Type B pancreatic cell (in vitro differentiated cells): ENCODE measurements at places on chromosomes 5 and 9.

- no peak for DNase-seq
These were observed 8.1 kb upstream of the MOB3B start for GRCh38 chr9:27537756-27538155.

GRCh38 chr5:14730881-14731280, 66.4 kb downstream of the OTULIN start:
- no peak for DNase-seq

DNA sequence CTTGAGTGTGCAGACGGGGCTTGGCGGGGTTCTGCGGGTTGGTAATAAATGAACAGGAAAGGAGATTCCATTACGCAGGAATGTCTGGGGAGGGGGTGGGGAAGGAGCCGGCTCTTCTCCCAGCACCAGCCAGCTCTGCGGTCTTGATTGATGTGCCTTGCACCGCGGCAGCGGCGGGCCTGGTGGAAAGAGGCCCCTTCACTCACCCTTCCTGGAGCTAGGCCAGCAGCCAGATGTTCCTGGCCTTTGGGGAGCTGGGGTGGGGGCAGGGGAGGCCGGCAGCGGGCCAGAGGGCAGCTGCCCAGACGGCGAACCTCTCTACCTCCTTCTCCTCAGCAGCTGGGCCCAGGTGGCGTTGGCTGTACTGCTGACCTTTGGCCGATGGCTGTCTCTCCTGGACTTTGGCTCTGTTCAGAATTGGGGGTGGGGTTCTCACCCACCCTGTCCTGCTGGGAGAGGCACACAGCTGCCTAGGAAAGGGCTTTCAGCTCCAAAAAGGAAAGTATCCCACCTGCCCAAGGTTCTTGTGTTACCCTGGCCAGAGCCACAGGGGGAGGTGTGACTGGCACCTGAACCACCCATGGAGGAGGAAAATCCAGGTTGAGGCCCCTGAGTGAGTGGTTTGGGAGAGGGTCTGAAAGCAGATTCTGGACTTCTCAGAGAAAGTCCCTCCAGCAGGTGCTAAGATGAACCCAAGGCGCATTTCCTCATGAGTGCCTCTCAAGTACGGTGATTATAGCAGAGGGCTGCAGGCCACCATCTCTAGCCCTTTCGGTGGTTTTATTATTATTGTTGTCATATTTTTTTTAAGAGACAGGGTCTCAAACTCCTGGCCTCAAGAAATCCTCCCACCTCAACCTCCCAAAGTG, 58.0 kb upstream of the SYNPO start:
- no peak for DNase-seq

DNA sequence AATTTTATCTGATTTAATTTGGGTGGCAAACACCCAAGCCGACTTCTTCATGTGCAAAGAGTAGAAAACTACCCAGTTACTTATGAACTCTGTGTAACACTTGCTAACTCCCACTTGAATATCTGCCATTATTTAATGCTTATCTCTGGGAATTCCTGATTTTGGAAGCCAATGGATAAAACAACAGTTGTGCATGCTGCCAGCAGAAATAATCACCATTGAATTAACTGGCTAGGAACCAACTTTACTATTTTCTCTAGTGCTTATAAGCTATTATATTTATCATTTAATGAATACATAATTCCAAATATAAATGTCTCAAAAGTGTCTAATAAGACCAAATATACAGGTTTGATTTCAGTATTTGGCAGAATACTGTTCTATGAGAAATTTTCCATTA, 85.7 kb downstream of the IZUMO3 start:
- DNase-seq = no peak

- no peak for DNase-seq
These were observed 219.3 kb downstream of the CEMIP2 start for GRCh38 chr9:71549023-71549422.

GRCh38 chr5:44875661-44876605, 67.2 kb downstream of the MRPS30 start:
- DNase-seq = no peak

- DNase-seq = no peak
These were observed 427 bp downstream of the RBM27 start for GRCh38 chr5:146203872-146204192.

GRCh38 chr9:94699715-94700373, 26.7 kb upstream of the AOPEP start:
- DNase-seq = no peak

GRCh38 chr9:90878562-90878961, 76.9 kb downstream of the SYK start:
- no peak for DNase-seq

- DNase-seq = no peak
These were observed 27.6 kb upstream of the SMIM23 start for GRCh38 chr5:171757853-171758535.

DNA sequence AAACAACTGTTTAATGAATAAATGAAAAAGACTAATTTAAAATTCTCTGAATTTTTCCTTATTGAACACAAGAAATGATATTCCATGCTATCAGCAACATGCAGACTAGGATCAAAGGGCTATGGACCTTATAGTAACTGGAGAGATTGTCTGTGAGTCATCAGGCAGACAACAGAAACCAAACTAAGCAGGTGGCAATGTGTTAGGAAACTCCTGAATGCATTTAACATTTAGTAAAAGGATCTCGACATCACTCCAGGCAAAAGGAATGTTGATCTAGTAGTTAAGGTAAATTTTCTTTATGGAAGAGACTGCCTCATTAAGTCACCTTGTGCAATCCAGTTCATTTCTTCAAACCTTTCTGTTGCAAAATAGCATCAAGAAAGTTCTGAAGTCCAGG, 58.4 kb downstream of the ARL15 start:
- DNase-seq = no peak

GRCh38 chr5:157670662-157671591, at the start of gene C5orf52:
TSS of gene C5orf52 (plus strand) at chr5:157671533. CDS start at chr5:157671615, 82 bp downstream.
- peak; percentile 65 for DNase-seq

- no peak for DNase-seq
These were observed 162.1 kb downstream of the CCDC192 start for GRCh38 chr5:127865273-127865672.

DNA sequence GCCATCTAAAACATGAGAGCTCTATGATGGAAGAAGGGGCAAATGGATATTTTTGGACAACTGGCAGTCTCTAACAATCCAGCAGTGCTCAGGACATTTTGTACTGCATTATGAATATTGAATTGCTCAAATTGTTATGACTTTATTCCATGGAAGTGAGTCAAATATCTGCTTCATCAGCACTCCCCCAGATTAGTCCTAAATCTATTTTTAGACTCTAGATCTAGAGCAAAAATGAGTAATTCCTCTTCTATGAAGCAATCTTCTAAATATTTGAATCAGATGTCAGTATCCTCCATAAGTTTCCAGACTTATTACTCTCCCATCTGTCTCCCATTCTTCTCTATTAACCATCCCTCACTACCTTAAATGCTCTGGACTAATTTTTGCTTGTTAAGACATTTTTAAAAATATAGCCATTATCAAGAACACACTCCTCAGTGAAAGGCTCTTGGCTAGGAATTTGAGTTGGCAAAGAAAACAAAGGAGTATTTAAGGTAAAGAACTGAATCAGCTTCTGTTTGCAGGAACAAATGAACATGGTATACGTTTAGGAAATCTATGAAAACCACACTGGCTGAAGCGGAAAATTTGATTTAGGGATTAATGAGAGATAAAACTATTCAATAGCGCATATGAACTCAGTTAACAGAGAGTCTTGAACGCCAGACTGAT, 300.9 kb downstream of the MCTP1 start:
- DNase-seq = no peak

GRCh38 chr9:107626118-107626517, 136.5 kb upstream of the KLF4 start:
- no peak for DNase-seq

GRCh38 chr5:113044776-113045465, 68.3 kb downstream of the DCP2 start:
- DNase-seq = no peak
